Cortex of kidney (tissue), 1 donor: ENCODE measurements at places on chromosomes 6 and 20.

DNA sequence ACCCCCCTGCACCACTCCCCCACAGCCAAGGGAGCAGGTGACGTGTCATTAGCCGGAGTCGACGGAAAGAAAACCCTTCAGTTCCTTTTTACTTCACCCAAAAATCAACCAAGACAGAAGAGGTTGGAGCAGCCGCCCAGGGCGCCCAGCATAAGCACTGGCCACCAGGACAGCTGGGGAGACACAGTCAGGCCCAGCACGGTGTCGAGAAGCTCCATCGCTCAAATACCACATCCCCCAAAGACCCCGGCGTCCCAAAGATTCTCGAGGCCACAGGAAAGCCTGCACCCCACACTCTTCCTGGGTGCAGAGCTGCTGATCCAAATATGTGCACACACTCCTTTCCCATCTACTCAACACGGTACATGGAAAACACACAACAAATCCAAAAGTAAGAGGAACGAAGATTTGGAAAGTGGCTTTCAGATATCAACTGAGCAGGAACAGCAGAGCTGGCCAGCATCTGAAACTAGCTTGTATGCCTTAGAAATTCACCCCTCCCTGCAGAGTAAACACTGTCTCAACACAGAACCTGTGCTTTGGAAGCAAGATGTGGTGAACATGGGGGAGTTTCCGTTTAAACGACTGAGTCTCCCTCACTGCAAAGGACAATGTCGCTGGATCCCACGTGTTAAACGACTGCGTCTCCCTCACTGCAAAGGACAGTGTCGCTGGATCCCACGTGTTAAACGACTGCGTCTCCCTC is 54.6 kb downstream of the DLL1 start:
- no peak for DNase-seq

GRCh38 chr6:10373642-10374359 is 41.1 kb downstream of the TFAP2A start:
- DNase-seq = no peak

GRCh38 chr6:150991487-150991886 is 126.0 kb downstream of the MTHFD1L start:
- no peak for DNase-seq

DNA sequence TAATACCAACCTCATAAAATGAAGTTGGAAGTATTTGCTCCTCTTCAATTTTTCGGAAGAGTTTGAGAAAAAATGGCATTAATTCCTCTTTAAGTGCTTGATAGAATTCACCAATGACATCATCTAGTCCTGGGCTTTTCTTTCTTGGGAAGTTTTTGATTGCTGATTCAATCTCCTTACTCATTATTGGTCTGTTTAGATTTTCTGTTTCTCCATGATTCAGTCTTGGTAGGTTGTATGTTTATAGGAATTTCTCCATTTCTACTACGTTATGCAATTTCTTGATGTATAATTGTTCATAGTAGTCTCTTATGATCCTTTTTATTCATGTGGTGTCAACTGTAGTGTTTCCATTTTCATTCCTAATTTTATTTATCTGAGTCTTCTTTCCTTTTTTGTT is 176.9 kb upstream of the PRND start:
- DNase-seq = no peak

GRCh38 chr6:19175023-19175422 is 662.1 kb upstream of the ID4 start:
- DNase-seq = no peak

DNA sequence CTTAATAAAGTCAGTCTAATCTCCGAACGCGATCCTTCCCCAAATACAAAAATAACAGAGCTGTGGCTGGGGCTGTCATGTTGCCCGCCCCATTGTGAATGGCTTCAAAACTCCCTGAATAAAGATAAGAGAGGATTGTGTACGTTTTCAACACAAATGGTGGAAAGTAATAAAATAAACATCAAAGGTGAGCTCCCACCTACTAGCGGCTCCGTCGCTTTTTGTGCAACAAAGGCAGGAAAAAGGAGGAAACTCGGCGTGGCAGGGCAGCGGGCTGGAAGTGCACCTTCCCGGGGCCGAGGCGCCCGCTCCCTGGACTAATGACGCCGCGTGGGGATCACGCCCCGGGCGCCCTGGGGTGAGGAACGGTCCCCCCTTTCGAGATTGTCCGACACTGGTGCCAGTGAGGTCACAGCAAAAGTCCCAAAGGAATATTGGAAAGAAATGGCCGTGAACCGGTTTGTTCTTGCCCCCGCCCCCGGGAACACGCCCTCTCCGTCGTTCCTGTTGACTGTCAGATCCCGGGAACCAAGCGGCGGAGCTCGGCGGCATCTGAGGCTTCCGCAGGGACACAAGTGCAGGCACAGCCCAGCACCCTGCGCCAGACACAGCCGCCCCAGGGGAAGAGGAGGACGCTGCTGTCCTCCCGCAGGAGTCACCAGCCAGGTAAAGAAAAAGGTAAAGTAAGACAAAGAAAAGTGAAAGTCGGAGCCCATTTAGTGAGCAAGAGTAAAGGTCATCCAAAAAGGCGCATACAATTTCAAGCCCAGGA is 1.1 kb upstream of the FOXQ1 start:
- DNase-seq = no peak

DNA sequence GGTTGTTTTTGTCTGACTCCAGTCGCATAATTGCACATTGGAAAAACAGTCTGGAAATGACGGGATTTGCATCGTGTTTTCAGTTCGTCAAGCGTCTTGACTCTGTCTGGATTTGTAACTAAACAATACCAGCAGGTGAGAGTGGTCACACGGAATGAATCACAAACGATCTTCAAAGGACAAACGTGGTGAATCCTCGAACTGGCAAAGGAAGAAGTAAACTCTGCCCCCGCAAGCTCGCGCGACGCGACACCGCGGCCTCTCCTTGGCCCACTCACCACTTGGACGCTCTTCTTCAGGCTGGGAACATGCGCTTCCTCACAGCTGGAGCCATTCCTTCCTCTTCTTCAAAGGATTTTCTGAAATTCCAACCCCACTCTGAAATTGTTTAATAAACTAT is 352.6 kb downstream of the THBS2 start:
- DNase-seq = no peak

- no peak for DNase-seq
Measured at GRCh38 chr6:6626187-6626586, 37.7 kb downstream of the LY86 start.

DNA sequence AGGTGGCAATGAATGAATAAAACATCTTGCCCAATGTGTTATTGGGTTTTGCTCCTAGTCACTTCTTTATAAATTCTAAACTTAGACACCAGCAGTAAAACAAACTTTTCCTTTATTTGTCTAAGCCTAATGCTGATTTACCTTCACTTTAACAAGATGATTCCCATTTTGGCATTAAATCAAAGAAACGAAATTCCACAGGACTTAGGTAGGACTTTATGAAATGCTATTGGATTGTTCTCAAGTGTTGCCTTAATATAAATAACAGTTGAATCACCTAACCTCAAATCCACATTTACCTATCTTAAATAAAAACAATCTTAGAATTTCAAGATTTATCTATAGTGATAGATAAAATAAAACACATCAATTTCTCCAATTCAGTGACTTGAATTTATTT is 831.8 kb downstream of the EPHA7 start:
- DNase-seq = no peak

DNA sequence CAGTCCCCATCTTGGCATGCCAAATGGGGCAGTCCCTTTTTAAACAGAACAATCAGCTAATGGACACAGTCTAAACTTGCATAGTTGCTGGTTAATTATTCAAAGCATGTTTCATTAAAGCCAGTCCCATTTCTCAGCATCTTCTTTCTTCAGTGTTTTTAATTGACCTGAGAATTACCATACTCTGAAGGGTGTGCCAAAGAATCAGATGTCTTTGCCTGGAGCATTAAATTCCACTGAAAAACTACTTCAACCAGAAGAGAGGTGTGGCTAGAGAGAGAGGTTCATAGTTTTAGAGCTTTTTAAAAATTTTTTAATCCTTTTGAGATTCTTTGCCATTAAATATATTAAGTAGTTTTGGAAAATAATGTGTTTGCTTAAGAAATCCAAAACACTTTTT is 37.9 kb downstream of the SLC24A3 start:
- no peak for DNase-seq

DNA sequence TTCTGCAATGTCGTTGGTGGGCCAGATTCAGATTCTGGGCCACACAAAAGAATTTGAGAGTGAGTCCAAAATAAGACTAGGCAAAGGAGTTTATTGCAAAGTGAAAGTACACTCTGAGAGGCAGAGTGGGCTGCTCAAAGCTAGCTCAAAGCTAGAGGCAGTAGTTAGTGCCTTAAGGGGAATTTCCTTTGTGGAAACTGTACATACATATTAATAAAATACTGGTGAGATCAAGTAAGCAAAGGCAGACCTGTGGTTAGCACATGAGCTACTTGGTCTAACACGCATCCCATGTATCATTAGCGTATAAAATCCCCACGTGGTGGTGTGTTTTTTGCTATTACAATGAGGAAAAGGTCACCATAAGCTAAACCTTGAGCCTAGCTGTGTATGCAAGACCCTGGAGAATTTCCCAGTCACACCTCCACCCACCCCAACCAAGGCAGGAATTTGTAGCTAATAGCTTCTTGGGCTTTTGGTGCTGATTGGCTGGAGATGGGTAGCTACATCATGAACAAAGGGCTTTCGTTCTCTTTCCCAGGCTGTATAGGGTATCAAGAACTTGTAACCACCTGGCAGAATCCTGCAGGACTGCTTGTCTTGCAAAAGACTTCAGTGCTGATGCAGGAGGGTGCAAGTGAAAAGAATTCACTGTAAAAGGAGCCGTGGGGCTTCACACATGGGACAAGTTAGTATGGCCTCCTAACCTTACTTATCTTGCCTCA is 14.7 kb upstream of the TRIM26 start:
- no peak for DNase-seq

DNA sequence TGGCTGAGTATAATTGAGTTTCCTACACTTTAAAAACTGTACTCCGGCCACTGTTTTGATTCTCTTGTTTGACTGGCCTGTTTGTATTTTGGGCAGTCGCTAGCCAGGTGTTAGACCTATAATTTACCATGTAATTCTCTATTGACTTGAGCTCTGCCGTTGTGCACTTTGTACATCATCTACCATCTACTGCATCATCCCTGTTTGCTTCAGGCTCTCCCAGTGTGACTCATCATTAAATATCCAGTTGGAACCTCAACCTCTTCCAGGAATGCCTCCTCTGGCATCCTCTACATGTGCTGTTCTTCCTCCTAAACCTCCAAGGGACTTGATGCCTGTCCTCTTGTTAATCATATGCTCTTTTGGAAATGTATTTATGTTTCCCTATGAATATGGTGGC is 72.3 kb downstream of the FARS2 start:
- no peak for DNase-seq

DNA sequence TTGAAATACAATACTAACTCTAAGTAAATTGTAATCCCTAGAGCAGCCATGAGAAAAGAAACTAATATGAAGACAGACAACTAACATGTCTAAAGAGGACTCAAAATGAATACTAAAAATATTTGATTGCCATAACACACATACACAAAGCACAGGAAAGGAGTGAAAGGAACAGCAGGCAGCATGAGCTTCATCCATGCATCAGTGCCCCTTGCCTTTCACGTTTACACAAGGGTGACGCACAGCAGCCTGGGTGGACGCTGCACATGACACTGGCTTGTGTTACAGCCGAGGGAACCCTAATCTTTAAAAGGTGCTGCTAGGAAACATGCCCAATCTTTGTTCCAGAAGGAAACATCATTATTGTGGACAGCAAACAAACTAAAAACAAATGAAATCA is 123.5 kb downstream of the MAN1A1 start:
- DNase-seq = no peak

DNA sequence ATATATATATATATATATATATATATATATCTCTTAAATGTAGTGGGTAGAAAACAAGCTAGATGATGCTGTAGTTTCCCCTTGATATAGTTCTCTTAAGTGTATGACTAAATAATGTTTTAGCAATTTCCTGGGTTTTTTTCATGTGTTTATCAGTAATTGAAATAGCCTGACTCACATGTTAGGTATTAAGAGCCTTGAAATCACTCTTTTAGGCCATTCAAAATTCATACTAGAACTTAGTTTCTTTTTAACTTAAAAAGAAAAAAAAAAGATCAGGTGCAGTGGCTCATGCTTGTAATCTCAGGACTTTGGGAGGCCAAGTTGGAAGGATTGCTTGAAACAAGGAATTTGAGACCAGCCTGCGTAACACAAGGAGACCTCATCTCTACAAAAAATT is 44.1 kb downstream of the NKX2-4 start:
- DNase-seq = no peak

DNA sequence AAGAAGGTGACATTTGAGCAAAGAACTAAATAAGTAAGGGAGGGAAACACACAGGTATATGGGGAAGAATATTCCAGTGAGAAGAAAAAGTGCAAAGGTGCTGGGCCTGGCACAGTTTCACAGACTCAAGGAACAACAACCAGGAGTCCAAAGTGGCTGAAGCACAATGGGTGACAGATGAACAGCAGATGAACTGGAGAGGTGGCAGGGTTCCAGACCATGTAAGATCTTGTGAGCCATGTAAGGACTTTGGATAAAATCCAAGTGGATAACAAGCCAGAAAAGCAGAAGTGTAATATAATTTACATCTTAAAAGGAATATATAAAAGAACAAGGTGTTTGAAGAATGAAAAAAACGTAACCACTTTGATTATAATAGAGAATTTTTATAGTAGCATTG is 87.9 kb downstream of the MMS22L start:
- no peak for DNase-seq

DNA sequence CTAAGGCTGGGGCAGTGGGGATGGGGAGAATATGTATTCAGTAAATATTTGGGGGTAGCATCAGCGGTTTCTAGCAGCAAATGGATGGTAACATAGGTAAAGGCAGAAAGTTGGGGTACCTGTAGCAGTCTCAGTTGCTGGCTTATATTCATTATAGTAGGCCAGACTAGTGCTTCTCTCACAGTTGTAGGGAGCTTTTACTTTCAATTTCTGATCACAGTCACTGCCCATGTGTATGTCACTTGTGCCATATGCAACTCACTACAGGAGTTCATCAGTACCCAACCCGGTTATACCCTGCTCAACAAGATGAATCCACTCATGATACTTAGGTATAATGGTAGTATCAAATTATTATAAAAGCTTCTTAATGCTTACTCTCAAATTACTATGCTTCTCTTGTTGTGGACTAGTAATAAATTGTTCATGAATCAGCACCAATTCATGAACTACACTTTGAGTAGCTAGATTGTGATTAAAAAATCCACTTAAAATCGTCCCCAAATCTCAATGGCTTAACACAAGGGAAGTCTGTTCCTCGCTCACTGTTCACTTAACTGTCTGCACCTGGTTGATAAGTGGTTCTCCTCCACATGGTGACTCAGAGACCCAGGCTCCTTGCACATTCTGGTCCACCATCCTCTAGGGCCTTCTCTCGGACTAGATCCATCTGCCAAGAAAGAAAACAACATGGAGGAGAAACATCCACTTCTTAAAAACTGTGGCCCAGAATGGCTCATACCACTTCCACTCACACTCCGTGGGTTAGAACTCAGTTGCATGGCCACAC is 31.3 kb upstream of the MYLIP start:
- DNase-seq = no peak
